ENCODE measurements at places on chromosomes 11 and 22.
A peak's percentile ranks its signal among the peaks of the same experiment; 100 is the strongest.

DNA sequence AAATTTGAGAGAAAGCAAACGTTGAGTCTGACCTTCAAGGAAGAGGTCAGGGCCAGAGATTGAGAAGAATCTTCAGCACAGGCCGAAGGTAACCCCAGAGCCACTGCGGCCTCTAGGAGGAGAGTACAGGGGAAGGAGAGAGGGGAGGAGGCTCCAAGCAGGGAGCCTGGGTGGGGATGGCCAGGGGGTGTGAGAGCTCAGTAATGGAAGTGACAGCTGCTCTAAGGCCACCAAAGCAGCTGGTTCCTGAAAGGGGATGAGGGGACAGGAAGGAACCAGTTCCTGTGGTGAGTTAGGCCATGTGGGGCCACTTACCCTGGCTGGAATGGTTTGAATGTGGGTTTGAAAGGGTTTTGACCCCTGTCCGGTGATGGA lies 46.1 kb downstream of the PISD start:
- no peak for DNase-seq

DNA sequence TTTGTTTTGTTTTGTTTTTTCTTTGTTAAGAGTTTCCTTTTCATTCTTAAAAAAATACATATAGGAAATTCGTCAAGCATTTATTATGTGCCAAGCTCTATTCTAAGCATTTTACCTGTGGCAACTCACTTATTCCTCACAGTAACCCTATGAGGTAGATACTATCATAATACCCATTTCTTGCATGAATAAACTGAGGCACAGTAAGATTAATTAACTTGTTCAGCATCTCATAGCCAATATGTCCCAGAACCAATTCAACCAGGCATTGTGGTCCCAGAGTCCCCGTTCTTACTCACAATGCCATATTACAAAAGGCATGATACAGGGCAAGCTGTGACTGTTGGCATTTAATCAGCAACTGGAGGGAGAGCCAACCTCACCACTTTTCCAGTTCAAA lies 83.7 kb downstream of the RAB30 start:
- DNase-seq, result no peak

GRCh38 chr11:29124470-29124869 lies 892.4 kb downstream of the KCNA4 start:
- DNase-seq, result no peak

- no peak for DNase-seq
Measured at GRCh38 chr11:44785856-44786607, 59.3 kb downstream of the TSPAN18 start.

DNA sequence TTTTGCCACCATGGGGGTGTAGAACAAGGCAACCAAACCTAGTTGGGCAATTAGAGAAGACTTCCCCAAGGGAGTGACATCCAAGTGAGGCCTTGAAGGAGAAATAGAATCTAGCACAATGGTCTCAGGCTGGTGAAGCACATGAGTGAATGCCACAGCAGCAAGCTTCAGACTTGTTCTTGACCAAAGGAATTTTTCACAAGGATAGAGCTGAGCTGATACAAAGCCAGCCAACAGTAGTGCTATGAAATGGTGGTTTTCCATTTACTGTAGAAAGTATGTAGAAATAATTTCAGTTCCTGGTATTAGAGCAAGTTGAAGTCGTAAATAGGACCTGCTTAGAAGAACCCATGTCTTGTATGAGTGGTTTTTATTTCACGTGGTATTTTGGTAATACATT lies 148.3 kb upstream of the RASSF10 start:
- DNase-seq, result no peak

- no peak for DNase-seq
Measured at GRCh38 chr11:118382954-118383353, 18.5 kb upstream of the ATP5MG start.

- DNase-seq, result peak; percentile 52
Measured at GRCh38 chr11:118912742-118913410, 12.8 kb downstream of the BCL9L start.
